ENCODE measurements at places on chromosomes 13 and 19.

DNA sequence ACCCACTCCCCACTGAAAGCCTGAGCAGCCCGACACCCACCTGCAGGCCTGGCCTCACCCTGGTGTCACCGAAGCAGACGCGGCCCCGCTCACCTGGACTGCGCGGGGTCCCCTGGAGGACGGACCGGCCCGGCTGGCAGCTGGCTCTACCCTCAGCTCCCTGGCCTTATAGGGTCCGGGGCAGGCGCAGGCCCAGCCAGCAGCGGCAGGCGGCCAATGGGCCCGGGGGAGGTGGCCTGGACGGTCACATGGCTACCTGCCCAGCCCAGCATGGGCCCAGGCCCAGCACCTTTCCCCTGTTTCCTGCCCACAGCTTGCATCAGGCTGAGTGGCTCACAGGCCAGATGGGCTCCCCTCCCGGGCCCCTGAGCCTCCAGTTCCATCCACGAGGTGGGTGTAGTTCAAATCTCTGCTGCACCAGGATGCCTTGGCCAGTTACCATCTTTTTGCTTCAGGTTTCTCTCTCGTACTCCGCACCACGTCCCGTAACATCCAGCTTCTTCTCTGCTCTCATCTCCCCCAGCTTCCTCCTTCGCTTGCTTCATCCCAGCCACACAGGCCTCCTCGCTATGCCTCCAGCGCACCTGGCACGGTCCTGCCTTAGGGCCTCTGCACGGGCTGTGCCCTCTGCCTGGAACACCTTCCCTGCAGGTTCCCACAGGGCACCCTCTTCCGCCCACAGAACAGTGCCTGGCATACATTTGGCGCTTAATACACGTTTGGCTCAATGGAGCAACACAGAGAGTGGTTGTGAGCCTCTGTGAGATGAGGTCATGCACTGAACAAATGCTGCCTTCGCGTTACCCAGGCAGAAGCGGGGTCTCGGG, at the start of gene PLIN4:
TSS of gene PLIN4 (minus strand) at position 142 of the 827 bp plus-strand sequence. CDS start 214 bp downstream, outside the sequence.
- DNase-seq: no peak

GRCh38 chr13:83953916-83954315, 71.6 kb upstream of the SLITRK1 start:
- DNase-seq: no peak

DNA sequence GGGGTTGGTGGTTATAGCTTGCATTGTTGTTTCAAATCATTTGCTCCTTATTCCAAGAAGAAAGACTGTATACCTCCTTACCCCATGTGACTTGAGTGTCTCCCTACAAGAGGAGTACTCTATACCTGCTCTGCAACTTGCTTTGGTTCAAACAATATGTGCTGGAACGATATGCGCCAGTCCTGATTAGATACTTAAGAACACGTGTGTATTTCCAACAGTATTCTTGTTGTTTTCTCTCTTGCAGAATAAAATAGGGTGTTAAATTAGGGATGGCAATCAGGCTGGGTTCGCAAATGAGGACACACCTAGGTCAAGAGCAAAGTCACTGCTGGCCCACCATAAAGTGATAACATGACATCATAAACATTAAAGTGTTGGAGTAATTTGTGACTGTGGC, 895.0 kb upstream of the SLITRK1 start:
- DNase-seq: no peak

DNA sequence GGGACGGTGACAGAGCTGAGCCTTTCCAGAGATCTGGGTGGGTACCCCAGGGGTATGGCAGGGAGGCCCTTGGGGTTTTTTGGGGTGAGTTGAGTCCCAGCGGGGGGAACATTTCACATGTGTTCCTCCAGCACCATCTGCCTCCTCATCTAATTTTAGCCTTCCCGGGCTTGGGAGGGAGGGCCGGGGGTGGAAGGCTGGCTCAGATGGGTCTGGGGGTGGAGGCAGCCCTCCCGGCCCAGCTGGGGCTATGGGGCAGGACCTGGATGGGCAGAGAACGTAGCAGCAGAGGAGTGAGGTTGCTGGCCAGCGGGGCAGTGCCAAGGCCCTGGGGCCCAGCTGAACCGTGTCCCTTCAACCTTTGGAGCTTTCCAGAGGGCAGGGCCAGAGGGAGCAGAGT, 23.5 kb downstream of the ADGRL1 start:
- no peak for DNase-seq

DNA sequence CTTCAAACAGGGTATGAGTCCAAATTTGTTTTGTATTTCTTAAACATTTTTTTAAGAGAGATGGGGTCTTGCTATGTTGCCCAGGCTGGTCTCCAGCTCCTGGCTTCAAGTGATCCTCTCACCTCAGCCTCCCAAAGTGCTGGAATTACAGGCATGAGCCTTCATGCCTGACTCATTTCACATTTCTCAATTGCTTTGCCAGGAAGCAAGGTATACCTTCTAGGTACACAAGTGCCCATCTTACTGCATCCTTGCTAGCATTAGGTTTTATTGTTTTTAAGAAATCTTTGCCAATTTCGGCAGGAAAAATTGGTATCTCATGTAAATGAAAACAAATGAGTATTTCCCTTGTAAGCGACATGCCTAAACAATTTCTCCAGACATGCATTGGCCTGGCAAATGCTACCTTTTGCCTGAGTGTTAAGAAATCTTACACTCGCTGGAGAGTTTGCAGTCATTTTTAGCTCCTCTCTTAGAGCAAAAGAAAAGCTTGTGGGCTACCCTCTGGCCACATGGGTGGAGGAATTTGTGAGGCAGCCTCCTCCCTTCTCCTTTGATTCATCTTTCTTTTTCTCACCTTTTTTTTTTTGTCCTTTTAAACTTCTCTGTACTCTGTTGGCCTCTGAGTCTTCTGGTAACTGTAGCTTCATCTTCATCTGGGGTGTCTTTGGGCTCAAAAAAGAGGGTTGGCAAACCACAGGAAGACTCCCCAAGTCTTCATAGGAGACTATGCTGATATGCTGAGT, 33.0 kb downstream of the ACTL9 start:
- DNase-seq: no peak

DNA sequence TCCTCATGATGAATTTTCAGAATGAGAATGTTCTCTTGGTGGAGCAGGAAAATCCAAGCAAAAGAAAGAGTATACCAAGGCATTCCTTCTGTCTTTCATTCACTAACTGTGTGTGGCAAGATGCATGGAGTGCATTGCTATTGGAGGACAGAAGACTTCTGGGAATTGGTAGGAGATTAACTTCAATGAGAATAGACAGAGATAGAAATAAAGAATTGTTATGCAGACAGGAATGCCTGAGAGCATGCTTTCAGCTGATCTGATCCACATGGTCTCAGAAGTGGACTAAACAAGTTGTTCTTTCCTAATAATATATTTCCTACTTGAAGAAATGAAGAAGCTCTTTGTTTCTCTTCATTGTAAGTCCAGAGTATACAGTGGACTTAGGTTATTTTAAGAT, 303.6 kb downstream of the MYO16 start:
- no peak for DNase-seq

DNA sequence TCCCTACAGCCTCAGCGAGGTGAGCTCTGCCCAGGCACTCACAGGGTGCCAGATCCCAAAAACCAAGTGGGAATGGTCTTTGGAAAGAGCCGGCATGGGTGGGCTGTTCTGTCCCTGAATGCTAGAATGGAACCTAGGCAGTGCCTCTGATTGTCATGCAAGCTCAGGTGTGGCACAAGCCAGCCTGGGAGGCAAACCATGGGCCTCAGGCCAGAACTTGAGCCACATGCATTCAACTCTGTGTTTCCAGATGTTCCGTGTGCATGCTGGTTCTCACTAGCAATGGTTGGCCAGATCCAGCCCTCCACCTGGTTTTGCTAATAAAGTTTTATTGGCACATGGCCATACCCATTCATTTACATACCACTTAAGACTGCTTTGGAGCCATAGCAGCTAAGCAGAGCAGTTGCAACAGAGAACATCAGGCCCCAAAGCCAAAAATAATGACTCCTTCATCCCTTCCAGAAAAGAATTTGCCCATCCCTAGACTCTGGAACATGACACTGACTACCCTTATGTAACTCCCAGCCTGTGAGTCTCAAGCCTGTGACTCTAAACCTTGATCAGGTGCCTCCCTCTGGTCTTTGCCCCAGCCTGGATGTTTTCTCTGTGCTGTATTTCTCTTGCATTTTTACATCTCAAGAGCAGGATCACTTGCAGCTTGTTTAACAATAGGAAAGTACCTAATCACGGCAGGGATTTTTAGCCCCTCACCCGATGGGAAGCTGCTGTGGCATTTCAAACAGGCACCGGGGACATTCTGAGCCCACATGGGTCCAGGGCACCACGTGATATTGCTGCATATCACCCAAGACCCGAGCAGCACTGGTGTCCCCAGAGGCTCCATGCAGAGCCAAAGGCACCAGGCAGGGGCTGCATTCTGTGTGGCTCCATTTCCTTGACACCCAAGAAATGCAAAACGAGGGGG, 55.4 kb upstream of the USE1 start:
- no peak for DNase-seq

- no peak for DNase-seq
These were observed 251.3 kb downstream of the MAB21L1 start for GRCh38 chr13:35225159-35225558.

GRCh38 chr13:46604226-46604990, 51.4 kb downstream of the LRCH1 start:
- no peak for DNase-seq

GRCh38 chr13:21124852-21125251, 51.5 kb downstream of the SKA3 start:
- DNase-seq: no peak

DNA sequence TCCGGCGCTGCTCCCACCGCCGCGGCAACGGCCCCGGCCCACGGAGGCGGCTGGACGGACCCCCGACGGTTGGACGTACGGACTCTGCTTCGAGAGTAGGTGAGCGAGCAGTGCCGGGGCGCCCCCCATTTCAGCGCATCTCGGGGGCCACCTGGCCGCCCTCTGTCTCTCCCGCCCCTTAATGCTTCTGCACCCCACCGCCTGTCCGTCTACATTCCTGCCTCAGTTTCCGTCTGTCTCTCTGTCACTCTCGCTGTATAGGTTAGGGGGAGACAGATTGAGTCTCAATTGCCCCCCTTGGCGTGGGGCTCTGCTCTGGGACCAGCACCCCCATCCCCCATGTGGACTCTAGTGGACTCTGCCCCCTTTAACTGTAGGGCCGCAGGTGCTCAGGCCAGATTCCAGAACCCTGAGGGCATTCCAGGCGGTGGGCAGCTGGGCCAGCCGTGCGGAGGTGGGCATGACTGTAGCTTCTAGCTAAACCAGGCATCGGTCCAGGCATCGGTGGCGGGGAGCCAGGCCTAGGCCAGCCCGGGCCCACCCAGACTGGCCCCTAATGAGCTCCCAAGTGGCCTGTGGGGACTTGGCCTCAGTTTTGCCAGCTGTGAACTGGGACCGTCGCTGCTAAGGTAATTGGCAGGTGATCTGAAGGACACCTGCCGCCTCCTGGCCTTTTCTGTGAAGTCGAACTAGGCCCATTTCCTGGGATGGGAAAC, 373 bp downstream of the TNFAIP8L1 start:
- no peak for DNase-seq

DNA sequence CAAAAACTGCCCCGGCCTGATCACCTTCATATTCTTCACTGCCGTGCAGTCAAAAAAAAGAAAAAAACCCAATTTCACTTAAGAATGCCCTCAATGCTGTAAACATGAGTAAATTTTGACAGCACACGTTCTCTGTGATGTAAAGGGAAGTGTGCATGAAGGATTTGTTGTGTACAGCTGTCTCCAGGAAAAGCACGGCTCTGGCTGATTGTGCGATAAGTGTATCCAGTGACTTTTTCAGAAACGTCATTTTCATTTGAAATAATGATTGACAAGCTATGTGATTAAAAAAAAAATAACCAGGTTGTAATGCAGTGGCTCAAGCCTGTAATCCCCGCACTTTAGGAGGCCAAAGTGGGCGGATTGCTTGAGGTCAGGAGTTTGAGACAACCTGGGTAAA, 39.6 kb downstream of the ANKRD10 start:
- DNase-seq: no peak

DNA sequence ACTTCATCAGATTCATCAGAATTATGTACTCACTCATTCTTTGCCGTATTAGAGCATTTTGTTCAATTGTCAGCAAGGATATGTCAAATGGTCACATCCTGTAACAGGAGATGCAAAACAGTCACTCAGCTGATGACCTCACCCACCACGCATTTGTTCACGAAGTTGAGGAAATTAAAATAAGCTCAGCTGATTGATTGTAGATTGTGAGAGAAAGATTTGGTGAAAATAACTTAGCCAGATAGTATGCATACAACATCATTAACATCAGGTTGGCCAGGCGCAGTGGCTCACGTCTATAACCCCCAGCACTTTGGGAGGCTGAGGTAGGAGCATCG, 22.6 kb upstream of the CDC16 start:
- no peak for DNase-seq

- no peak for DNase-seq
These were observed 195.6 kb downstream of the KCTD12 start for GRCh38 chr13:76690611-76691010.

DNA sequence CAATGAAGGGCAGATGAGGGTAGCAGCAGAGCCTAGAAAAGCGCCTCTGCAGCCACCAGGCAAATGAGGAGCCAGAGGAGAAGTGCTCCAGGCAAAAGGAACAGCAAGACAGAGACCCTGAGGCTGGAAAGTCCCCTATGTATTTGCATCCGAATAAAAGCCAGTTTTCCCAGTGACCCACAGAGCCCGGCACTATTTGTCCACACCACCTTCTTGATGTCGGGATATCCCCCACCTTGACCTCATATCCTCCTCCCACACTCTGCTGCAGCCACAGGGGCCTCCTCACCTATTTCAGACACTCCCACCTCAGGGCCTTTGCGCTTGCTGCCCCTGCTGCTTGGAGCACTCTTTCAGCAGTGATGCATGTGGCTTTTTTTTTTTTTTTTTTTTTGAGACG, 6.6 kb downstream of the ATG4D start:
- no peak for DNase-seq
